ENCODE measurements at places on chromosomes 4 and X.

- DNase-seq, result no peak
Measured at GRCh38 chr4:183165376-183165775, 66.3 kb downstream of the WWC2 start.

DNA sequence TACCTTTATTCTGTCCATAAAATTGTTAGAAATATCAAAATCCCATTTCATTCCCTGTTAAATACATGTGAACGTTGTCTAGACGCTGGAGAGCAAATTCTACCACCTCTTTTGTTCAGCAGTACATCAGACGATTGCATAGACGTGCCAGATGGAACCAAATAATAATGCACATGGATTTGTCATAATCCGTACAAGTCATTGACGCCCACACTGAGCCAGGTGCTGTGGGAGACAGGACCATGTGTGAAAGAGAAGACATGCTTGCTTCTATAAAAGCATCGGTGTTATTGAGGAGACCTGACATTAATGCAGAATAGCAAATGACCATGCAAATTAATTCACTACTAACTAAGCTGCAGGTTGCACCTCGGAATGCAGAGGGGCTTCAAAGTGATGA lies 175.0 kb downstream of the PTTG2 start:
- DNase-seq, result no peak

DNA sequence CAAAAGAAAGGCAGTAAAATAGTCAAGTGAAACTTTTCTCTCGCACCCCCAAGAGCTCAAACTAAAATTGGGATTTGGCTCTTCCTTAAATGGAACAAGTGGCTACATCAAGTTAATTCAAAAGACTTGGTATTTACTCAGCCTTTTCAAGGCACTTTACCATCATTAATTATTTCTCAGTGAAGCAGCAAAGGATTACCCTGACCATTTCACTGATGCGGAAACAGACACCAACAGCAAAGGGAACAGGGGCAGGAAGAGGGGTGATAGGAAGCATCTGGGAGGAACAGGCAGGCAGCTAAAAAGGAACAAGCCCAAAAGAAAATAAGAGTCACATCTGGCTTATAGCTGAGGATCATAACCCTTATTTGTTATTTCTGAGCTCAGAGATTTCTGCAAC lies 2.7 kb downstream of the SCML2 start:
- no peak for DNase-seq

GRCh38 chrX:133413218-133413925 lies 1.9 kb downstream of the GPC4 start:
- DNase-seq, result no peak

- no peak for DNase-seq
Measured at GRCh38 chr4:3864742-3865721, 98.8 kb downstream of the ADRA2C start.

DNA sequence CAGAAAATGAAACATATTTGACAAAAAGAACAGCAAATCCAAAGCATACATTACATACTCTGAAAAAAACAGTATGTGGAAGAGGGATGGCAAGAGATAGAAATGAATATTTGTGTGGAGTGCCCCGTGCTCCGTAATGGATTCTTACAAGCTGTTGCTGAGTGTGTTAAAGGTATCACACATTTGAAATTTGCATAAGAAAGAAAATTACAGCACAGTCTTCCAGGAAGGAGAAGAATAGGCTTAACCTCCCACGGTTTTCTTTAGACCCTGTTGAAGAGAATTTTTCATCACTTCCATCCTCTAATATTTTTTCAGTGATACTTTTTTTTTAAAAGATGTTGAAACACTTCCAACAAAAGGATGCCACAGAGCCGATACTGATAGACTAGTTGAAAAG lies 1489.4 kb downstream of the RAPGEF2 start:
- DNase-seq, result no peak

DNA sequence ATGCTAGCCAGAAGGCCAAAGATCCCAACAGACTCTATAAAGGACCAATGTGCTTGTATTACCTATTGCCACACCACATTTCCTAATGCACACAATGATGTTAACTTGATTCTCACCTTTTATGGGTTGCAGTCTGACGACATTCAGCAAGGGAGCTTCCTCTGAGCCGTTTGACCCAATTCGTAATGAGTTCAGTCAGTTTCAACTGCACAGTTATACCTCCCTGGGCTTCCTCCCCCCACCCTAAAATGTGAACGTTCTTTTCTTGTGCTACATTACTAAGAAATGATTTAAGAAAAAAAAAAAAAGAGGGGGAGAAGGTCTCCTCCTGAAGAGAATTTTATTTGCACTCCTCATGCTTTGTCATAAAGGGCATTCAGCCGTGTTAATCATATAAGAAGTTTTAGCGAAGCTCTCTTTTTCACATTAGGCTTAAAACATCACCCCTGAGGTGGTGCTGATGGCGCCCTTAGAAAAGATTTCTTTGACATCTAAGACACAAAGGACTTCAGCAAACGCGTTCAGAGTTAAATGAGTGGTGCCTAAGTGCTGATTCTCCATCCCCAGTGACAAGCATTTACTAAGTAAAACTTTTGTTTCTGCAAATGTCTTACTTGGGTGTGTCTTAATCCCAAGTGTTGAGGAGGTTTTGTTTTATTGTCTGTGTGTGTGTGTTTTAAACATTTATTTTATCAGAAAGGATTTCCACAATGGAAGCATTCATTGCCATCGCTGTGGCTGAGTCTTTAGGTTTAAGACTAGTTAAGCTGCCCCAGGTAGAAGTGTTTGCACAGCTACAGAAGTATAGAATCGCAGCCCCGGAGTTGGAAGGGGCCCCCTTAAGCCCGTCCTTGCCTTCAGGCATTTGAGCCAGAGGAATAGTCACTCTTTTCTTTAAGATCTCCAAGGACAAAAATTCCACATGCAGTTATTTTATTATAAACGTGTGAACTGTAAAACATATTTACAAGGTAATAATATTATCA lies 15.2 kb upstream of the GPC3 start:
- DNase-seq, result no peak

- DNase-seq, result no peak
Measured at GRCh38 chrX:121106484-121107235, 59.2 kb downstream of the GLUD2 start.

DNA sequence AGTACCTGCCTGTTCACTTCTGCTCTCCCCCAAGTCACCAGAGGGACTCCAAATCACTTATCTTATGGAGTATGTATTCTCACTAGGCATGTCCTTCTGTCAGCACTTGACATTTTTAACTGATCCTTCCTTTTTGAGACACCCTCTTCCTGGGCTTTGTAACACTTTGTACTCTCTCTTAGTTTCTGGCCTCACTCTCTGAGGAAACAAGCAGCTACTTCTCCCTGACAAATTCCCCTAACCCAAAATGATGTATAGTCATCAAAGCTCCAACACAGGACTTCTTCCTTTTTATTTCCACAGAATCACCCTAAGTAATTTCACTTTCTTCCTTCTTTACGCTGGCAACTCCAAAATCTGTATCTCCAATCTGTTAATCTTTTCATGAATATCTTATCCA lies 101.8 kb downstream of the ARAP2 start:
- DNase-seq, result no peak

GRCh38 chr4:52592287-52592686 lies 66.8 kb downstream of the USP46 start:
- no peak for DNase-seq

GRCh38 chr4:73066445-73066844 lies 3.1 kb downstream of the COX18 start:
- no peak for DNase-seq

GRCh38 chr4:26191353-26191752 lies 129.5 kb upstream of the RBPJ start:
- DNase-seq, result no peak

GRCh38 chr4:16775411-16776154 lies 122.9 kb downstream of the LDB2 start:
- no peak for DNase-seq

DNA sequence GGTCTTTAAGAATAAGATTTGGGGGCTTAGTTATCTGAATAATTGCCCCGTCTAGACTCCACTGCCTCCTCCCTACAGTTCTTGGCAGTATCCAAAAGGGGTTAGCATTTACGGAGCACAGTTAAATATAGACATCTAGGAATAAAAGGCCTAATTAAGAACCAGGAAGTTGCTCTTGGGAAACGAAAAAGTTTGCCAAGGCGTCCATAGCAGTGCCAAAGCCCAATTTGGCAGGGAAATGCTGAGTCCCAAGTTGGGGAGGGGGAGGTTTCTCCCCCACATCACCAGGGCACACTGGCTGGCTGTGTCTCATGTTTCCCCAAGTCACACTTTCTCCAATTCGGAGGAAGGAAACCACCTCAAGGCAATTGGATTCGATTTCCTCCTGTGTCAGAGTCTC lies 338.7 kb downstream of the FBXW7 start:
- DNase-seq, result no peak

DNA sequence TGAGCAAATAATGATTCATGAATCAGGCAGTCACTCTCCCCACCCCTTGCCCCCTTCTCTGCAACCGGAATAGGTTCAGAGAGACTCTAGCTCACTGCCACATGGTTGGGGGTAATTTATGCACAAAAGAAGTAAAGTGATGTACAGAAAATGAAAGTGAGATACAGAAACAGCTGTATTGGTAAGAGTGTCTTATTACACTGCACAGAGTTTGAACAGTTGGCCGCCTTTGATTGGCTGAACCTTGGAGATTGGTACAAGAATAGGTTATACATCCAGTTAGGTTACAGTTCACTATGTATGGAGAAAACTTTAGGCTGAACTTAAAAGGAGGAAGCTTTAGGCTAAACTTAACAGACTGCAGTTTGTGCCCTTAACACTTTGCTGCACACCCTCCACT lies 34.6 kb upstream of the DIAPH2 start:
- no peak for DNase-seq

DNA sequence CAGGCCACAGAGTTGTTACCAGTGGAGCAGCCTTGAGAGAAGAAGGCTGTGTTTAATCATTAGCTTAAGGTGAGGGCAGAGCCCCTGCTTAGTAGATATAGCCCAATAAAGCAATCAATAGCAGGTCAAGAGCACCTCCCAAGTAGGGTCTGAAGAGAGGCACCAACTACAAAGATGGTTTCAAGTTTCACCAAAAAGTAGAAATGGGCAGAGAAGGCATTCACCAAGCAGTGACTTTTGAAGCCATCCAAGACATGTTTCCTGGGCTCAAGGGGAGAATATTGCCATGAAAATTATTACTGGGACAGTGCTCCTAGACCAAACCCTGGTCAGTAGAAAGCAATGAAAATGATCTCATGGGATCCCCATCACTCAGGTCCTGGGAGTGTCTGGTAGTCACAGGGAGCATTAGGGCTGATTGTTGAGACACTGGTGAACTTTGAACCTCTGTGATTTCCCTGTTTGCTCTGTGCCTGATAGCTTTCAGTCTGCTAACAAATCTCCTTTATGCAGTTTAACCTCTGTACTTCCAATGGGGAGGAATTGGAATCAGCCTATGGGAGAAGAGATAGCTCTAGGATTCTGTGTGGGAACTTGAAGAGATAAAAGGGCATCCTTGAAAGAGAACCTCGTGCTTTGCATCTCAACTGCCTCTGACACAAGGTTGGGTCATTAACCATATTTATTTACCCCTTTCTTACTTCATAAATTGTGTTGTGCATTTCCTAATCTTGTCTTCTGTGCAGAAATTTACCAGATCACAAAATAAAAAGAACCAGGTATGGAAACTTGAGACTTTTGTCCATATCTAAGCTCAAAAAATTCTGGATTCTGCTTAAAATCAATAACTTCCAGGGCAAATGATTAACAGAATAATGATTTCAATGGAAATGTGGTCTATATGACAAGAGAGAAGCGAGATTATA lies 9.3 kb upstream of the OTC start:
- DNase-seq, result no peak

DNA sequence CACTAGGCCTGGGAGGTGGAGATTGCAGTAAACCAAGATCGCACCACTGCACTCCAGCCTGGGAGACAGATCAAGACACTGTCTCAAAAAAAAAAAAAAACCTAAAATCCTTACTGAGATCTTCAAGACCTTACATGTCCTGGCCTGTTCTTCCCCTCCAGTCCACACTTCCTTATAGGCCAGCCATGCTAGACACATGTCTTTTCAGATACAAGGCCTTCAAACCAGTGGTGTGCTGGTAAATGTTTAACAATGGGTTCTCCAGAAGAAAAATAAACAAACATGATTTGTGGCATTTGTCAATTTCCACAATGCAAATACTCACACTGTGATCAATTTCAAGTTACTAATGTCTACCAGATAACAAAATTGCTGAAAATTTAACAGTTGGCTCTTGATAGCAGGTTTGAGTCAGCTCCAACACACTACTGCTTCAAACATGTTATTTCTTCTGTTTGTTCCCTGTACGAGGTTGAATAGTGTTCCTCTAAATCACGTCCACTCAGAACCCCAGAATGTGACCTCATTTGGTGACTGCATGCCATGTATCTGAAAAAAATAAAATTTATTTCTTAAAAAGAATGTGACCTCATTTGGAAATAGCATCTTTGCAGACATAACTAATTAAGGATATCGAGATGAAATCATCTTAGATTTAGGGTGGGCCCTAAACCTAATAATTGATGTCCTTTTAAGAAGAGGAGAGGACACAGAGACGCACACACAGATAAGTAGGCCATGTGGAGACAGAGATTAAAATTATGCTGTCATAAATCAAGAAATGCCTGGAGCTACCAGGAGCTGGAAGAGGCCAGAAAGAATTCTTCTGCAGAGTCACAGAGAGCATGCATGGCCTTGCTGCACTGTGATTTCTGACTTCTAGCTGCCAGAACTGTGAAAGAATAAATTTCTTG lies 144.4 kb downstream of the ZNF674 start:
- DNase-seq, result no peak

- DNase-seq, result no peak
Measured at GRCh38 chrX:104288269-104288668, 33.5 kb upstream of the ESX1 start.

- DNase-seq, result no peak
Measured at GRCh38 chr4:78293821-78294301, 236.7 kb downstream of the FRAS1 start.

- no peak for DNase-seq
Measured at GRCh38 chr4:100949350-100949935, 397.9 kb downstream of the PPP3CA start.

GRCh38 chr4:86778175-86778574 lies 71.0 kb downstream of the SLC10A6 start:
- no peak for DNase-seq

DNA sequence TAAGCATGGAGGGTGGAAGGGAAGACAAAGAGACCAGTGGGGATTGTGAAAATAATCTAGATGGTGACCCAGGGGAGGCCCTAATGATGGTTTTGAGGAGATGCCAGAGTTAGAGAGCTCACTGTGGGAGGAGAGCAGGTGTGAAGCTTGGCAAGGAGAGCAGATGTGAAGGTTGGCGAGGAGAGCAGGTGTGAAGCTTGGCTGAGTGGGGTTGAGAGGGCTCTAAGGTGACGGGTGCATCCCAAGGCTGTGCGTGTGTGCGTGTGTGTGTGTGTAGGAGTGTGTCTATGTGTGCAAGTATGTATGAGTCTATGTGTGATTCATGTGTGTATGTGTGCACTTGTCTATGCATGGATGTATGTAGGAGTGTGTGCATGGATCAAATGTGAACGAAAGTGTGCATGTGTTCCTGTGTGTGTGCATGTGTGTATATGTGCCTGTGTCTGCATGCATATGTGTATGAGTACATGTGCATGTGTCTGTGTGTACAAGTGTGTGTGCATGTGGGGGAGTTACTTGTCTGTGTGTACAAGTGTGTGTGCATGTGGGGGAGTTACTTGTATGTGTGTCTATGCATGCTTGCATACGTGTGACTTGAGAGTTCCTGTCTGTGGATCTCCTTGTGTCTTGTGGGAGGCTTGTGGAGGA lies 72.0 kb downstream of the EVC start:
- DNase-seq, result no peak

- no peak for DNase-seq
Measured at GRCh38 chrX:120361764-120362305, at the start of gene ATP1B4. Gene ATP1B4 (plus strand): TSS chrX:120362089. CDS start chrX:120362169, 80 bp downstream.

All from activated CD4-positive, alpha-beta T cell treated with anti-CD3 and anti-CD28 coated beads, Interleukin-2, amount 10 ng/mL, durations not matched to agents 7 days and 5 days (primary cell).